Upper lobe of left lung (tissue), 6 donors: ENCODE measurements at places on chromosomes 3 and 15. TPM values are rescaled to one million over a fixed set of nuclear protein-coding genes. Genes with fewer than 3 reads are reported as not detected.

DNA sequence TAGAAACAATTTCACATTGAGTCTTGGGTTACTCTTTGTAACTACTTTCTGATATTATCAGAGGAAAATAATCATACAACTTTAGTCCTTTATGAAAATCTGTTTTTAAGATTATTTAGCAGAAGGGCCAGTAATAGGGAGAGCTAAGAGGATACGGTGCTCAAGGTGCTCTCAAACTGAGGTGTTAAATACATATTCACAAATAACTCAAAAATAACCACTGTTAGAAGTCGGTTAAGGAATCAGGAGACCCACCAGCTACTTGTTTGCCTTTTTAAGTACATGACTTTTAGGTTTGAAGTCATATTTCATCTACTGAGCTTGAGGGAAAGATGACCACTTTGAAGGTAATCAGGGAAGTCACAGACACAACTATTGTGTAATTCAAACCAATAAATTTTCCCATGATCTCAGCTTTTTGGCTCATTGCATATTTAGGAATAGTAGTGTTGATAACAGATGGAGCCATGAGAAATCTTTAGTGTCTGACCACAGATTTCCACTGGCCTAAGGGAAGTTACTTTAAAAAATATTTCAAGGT, 1.4 kb upstream of the RSRC1 start:
- no peaks in the 10 kb centered on the region for H3K36me3 ChIP-seq
- DNase-seq, result no peak
- H3K4me1 ChIP-seq, result peaks cover 44% of the 10 kb centered on the region
- H3K27me3 ChIP-seq, result peaks cover 23% of the 10 kb centered on the region
- no peak overlapping the region for H3K27ac ChIP-seq
- H3K4me3 ChIP-seq, result no peak overlapping the region

GRCh38 chr3:189324538-189325138, 152.9 kb downstream of the TPRG1 start:
- peaks cover 4% of the 10 kb centered on the region for H3K4me1 ChIP-seq
- peak; percentile 81 for DNase-seq

DNA sequence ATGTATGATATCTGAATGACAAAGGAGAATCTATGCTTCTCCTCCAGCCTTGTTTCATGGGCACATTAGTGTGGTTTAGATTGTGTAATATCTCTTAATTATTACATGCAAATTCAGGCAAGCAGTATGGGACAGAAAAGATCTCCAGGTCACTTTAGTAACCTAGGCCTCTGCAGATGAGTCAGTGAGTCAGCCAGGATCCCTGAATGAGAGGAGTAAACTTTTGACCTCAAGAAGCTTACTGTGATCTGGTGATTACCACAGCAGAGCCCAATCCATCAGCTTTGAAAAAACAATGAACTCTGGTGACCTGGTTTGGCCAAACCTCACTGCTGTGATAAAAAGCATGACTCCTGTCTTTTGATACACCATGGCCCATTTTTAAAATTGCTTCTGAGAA, 107.8 kb downstream of the LRRN1 start:
- H3K36me3 ChIP-seq, result no peaks in the 10 kb centered on the region
- H3K27ac ChIP-seq, result no peak overlapping the region
- H3K4me3 ChIP-seq, result no peak overlapping the region
- no peaks in the 10 kb centered on the region for H3K4me1 ChIP-seq

KIF7 gene
- total RNA-seq, result 1.5 TPM

DNA sequence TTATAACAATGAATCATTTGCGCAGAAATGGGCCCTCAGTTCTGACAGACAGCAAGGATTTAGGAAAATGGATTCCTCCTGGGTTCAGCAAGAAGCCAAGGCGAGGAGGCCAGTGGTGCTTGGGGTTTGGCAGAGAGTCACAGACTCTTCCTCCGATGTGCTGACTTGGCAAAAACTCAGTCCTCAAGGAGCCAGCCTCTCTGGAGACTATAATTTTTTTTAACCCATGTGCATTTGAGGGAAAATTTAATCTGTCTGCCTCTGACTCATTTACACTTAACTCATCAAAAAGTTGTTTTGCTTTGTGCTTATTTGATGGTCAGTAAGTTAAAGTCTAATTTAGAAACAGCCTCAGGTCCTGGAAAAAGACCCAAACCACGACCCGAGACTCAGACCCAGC, 34.2 kb upstream of the SLC24A5 start:
- no peaks in the 10 kb centered on the region for H3K27me3 ChIP-seq
- DNase-seq, result no peak
- no peak overlapping the region for H3K27ac ChIP-seq
- H3K4me1 ChIP-seq, result no peaks in the 10 kb centered on the region
- H3K36me3 ChIP-seq, result no peaks in the 10 kb centered on the region

CELSR3 gene
- total RNA-seq, result 1.3 TPM

DNA sequence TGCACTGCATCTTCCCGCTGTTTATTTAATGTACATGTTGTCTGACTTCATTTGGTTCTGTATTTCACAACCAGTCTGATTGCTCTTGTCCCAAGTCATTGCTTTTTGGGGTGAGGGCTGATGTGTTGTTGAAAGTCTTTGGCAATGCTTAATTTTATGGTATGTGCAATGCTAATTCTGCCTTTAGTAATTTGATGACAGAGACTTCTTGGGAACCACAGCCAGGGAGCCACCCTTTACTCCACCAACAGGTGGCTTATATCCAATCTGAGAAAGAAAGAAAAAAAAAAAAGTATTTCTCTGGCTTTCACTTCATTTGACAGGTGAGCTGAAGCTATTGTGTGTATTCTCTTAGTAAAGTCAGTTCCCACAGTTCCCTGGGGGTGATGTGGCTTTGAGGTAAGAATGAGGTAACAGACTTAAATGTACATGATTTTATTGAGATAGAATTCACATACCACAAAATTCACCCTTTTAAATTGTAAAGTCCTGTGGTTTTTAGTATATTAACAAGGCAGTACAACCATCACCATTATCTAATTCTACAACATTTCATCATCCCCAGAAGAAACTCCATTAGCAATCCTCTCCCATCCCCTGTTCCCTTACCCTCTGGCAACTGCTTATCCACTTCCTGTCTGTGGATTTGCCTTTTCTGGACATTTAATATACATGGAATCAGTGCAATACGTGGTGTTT, 97.3 kb downstream of the SLCO3A1 start:
- no peaks in the 10 kb centered on the region for H3K36me3 ChIP-seq
- H3K4me3 ChIP-seq, result no peak overlapping the region
- H3K27ac ChIP-seq, result no peak overlapping the region
- no peaks in the 10 kb centered on the region for H3K27me3 ChIP-seq

DNA sequence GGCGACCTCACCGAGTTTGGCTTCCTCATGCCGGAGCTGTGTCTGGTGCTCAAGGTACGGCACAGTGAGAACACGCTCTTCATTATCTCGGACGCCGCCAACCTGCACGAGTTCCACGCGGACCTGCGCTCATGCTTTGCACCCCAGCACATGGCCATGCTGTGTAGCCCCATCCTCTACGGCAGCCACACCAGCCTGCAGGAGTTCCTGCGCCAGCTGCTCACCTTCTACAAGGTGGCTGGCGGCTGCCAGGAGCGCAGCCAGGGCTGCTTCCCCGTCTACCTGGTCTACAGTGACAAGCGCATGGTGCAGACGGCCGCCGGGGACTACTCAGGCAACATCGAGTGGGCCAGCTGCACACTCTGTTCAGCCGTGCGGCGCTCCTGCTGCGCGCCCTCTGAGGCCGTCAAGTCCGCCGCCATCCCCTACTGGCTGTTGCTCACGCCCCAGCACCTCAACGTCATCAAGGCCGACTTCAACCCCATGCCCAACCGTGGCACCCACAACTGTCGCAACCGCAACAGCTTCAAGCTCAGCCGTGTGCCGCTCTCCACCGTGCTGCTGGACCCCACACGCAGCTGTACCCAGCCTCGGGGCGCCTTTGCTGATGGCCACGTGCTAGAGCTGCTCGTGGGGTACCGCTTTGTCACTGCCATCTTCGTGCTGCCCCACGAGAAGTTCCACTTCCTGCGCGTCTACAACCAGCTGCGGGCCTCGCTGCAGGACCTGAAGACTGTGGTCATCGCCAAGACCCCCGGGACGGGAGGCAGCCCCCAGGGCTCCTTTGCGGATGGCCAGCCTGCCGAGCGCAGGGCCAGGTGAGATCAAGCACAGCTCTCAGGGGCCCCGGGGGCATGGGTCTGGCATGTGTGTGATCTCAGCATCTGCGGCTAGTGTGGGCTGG, 7.1 kb upstream of the STAB1 start:
- no peak overlapping the region for H3K27ac ChIP-seq
- peaks cover 47% of the 10 kb centered on the region for H3K4me1 ChIP-seq
- H3K36me3 ChIP-seq, result peaks cover 93% of the 10 kb centered on the region
- DNase-seq, result peak; percentile 81

GRCh38 chr15:68460166-68460565, 28.2 kb upstream of the ITGA11 start:
- DNase-seq, result no peak
- H3K4me1 ChIP-seq, result no peaks in the 10 kb centered on the region
- no peak overlapping the region for H3K4me3 ChIP-seq
- H3K27ac ChIP-seq, result no peak overlapping the region
- no peaks in the 10 kb centered on the region for H3K36me3 ChIP-seq

DNA sequence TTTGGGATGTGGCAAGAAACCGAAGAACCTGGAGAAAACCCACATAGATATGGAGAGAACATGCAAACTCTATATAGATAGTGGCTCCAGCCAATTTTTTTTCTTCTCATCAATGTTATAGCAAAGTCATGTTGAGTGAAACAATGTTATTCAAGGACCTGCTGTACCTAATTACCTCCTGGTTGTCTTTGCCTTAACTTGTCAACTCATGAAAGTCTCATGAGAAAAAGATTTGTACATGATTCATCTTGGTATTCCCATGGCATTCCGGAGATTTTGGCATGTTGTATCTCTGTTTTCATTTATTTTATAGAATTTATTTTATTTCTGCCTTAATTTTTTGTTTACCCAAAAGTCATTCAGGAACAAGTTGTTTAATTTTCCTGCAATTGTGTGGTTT, 303.8 kb upstream of the CDIN1 start:
- H3K27ac ChIP-seq, result no peak overlapping the region
- no peak for DNase-seq
- H3K4me1 ChIP-seq, result no peaks in the 10 kb centered on the region
- H3K27me3 ChIP-seq, result no peaks in the 10 kb centered on the region

DNA sequence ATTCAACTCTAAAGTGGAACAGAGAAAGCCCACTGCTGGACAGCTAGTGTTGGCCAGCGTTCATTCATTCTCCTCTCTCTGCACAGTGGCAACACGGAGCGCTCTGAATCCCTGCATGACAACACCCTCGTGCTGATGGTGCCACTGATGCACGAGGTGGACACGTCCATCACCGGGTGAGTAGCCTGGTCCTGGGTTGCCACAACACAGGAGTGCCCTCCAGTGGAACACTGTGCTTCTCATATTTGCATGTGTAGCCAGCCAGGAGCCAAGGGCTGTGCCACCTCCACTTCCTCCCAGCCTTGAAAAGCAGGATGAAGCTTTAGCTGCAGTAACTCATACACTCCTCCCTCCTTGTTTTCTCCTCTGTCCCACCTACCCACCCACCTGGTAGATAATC, 120.0 kb upstream of the CTDSPL start:
- DNase-seq, result peak; percentile 82
- H3K4me3 ChIP-seq, result no peak overlapping the region
- H3K4me1 ChIP-seq, result no peaks in the 10 kb centered on the region
- H3K27ac ChIP-seq, result no peak overlapping the region
- no peaks in the 10 kb centered on the region for H3K27me3 ChIP-seq

DNA sequence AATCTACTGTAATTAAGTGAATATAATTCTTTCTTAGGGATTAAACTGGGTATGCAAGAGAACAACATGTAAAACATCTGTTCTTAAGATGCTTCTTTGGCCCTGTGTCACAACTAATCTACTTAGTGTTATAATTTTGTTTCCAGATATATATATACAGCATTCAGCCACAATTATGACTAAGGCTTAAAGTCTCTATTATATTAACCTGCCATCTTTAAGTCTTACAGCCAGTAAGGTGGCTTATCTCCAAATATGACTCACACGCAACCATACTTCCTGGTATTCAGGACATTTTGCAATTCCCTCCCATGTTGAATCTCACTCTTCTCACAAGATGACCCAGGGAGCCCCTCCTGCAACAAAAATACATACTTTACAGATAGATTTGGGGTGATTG, 6.6 kb upstream of the KBTBD8 start:
- no peak overlapping the region for H3K4me3 ChIP-seq
- no peaks in the 10 kb centered on the region for H3K27me3 ChIP-seq
- no peak overlapping the region for H3K27ac ChIP-seq
- DNase-seq, result no peak
- H3K4me1 ChIP-seq, result no peaks in the 10 kb centered on the region

DNA sequence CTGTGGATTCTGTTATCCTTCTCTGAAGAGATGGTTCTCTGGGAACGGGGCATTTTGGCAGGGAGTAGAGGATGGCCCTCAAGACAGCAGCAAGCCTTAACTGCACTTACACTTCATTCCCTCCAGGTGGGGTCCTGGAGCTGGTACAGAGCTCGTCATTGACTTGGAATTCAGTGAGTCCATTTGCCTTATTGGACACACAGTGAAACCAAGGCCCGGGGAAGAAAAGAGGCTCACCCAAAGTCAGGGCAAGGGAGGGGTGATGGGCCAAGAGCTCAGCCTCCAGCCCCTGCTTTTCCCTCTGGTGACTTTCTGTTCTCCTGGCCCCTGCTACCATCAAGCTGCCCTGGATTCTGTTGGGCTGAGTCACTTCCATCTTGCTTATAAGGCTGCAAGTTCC, 125.6 kb downstream of the ETFA start:
- H3K4me3 ChIP-seq, result no peak overlapping the region
- DNase-seq, result no peak
- H3K27ac ChIP-seq, result no peak overlapping the region
- H3K27me3 ChIP-seq, result no peaks in the 10 kb centered on the region

CCR2 gene
- 5.1 TPM for total RNA-seq

GRCh38 chr3:119663885-119664284, 3.5 kb upstream of the POPDC2 start:
- no peaks in the 10 kb centered on the region for H3K27me3 ChIP-seq
- no peak for DNase-seq
- H3K4me3 ChIP-seq, result no peak overlapping the region

GRCh38 chr3:14122301-14122700, 2.4 kb downstream of the CHCHD4 start:
- no peak overlapping the region for H3K27ac ChIP-seq
- peaks cover 36% of the 10 kb centered on the region for H3K4me1 ChIP-seq
- H3K27me3 ChIP-seq, result no peaks in the 10 kb centered on the region
- H3K36me3 ChIP-seq, result peaks cover 4% of the 10 kb centered on the region
- H3K4me3 ChIP-seq, result no peak overlapping the region

DNA sequence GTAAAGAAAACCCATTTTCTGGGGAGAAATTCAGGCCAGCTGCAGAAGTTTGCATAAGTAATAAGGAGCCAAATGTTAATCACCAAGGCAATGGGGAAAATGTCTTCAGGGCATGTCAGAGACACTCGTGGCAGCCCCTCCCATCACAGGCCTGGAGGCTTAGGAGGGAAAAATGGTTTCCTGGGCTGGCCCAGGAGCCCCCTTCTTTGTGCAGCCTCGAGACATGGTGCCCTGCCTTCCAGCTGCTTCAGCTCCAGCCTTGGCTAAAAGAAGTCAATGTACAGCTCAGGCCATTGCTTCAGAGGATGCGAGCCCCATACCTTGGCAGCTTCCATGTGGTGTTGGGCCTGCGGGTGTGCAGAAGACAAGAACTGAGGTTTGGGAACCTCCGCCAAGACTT, 20.6 kb upstream of the TRIM59 start:
- DNase-seq, result no peak
- no peaks in the 10 kb centered on the region for H3K4me1 ChIP-seq
- no peaks in the 10 kb centered on the region for H3K36me3 ChIP-seq
- H3K27ac ChIP-seq, result no peak overlapping the region
- H3K27me3 ChIP-seq, result no peaks in the 10 kb centered on the region

GRCh38 chr15:61092361-61093157, 136.5 kb downstream of the RORA start:
- H3K4me3 ChIP-seq, result no peak overlapping the region
- no peaks in the 10 kb centered on the region for H3K27me3 ChIP-seq
- H3K4me1 ChIP-seq, result no peaks in the 10 kb centered on the region
- no peak for DNase-seq
- H3K36me3 ChIP-seq, result no peaks in the 10 kb centered on the region
